Hematopoietic multipotent progenitor cell treated with erythropoietin and hydrocortisone succinate and interleukin-3 and kit ligand, for 8 days (in vitro differentiated cells): ENCODE measurements at places on chromosomes 3 and 15.

DNA sequence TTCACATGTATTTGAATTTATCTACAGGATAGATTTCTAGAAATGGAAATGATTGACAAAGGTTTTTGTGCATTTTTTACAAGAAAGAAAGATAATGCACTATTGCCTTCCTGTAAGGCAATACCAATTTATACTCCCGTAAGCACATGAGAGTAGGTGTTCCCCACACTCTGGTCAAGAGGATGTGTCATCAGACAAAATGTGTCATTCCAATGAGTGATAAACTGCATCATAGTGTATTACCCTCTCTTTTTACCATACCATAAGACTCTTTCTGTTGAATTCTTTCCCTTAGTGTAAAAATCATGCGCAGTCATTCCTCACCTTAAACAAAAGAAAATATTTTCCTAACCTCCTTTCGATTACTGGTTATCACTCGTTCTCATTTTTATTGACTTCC lies 251.0 kb downstream of the ROBO1 start:
- DNase-seq, result no peak

DNA sequence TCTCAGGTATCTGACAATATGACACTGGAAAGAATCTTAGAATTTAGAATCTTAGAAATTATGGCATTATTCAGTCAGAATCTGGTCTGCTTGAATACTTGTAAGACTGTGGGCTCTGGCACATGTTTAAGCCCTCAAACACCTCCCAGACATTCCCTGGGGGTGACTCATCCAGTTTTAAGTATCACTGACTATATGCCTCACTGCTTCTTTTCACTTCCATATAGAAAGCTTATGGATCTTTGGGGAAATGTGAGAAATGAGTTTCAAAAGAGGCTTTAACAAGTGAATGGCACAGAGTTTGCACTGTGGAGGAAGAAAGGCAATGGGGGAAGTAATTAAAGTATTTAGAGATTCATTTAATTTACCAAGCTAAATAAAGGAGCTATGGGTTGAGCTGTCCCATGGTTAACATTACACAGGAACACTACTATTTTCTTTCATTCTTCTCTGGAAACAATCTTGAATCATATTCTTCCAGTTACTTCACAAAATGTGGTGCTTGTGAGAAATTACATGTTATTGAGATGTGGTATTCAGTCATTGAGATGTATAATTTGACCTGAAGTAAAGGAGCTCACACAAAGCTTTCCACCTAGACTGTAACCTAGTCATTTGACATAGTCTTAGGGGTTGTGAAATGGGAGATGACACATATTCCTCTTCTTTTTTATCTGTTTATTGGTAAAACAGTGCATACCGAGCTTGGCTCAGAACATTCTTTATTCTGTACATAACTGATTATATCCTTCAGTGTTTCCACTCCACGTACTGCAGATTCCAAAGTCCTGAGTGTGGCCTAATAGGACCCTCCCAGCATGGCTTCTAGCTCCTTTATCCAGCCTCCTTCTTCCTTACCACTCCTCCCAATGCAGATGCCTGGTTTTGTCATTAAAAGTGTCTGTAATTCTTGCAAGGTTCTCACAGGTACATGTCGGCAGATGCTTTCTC lies 544.6 kb upstream of the NECTIN3 start:
- no peak for DNase-seq

DNA sequence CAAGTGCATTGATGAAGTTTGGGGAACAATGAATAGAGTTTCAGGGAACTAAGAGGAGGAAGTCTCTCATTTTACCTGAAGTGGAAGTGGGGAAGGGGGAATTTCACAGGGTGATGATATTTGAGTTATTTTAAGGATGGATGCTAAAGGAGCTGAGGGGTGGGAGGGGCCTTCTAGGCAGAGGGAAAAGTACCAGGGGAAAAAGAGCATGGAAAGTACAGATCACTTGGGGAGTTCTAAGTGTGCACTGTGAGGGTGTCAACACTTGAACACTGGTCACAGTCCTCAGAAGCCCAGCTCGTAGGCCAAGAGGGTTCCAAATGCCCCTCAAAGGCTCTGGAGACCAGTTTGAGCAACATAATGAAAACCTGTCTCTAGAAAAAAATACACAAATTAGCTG lies 18.2 kb downstream of the LAMP3 start:
- no peak for DNase-seq

- DNase-seq, result no peak
Measured at GRCh38 chr3:8610951-8611350, 33.6 kb downstream of the SSUH2 start.

GRCh38 chr15:64891561-64891960 lies 20.1 kb upstream of the ANKDD1A start:
- no peak for DNase-seq

- no peak for DNase-seq
Measured at GRCh38 chr15:61890106-61890505, 170.1 kb downstream of the VPS13C start.

DNA sequence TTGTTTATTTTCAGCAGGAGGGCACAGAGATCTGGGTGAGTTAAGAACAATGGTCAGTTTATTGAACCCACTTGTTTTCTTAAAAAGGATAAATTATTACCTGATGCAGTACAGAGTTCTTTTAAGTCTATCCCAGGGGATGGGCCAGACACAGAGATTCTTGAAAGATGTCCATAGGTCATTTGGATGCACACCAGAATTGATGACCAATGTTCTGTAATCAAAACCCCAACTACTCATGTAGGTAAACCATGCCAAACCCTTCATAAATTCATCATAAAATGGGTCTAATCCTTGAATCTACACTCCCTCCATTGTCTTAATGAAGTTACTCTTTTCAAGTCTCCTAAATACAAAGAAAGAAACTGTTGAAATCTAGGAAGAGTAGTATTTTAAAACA lies 273.0 kb upstream of the COL8A1 start:
- no peak for DNase-seq

DNA sequence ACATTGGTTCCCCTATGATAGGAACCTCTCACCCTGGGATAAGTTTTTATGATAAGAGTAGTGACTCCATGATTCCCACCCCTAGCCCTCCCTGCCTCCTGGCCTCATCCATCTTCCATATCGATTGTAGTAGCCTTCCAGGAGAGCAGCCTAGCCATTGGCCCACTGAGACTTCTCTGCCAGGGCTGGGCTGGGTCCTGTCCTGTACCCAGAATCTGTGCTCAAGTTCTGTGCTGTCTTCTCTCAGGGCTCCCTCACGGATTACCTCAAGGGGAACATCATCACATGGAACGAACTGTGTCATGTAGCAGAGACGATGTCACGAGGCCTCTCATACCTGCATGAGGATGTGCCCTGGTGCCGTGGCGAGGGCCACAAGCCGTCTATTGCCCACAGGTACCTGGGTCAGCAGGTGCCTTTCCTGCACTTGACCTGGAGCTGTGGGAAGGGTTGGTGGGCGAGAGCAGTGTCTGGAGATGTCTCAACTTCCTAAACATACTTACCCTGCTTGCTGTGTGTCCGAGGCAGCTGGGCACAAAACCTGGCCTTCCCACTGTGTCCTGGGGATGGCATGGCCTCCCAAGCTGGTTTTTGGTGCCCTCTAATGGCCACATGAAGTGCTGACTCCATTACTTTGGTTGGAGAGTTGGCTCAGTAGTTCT lies 16.6 kb upstream of the EXOG start:
- peak; percentile 67 for DNase-seq

- no peak for DNase-seq
Measured at GRCh38 chr15:48619446-48619845, 26.1 kb downstream of the FBN1 start.

- DNase-seq, result peak; percentile 71
Measured at GRCh38 chr3:171156401-171157010, 130.0 kb upstream of the SLC2A2 start.

- DNase-seq, result no peak
Measured at GRCh38 chr3:116405231-116405630, 40.1 kb downstream of the LSAMP start.

- DNase-seq, result no peak
Measured at GRCh38 chr3:46024131-46024530, 3.2 kb downstream of the XCR1 start.

DNA sequence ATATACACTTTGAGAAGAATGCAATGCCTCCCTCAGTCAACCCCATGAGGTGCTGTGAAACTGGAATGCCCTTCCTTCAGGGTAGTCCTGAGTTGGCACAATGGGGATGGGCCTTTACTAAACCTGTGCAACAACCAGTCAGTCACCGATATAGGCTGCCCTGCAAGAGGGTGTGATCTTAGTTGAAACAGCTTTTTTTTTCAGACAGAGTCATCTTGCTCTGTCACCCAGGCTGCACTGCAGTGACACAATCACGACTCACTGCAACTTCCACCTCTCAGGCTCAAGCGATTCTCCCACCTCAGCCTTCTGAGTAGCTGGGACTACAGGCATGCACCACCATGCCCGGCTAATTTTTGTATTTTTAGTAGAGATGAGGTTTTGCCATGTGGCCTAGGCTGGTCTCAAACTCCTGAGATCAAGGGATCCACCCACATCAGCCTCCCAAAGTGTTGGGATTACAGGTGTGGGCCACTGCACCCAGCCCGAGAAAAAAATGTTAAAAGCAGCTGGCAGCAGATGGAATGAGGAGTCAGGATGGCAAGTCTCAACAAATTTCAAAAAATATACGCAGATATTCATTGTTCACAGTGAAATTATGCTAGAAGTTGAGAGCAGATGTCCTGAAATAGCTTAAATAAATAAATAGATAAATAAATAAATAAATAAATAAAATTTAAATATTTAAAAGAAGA lies 31.8 kb downstream of the MYO5A start:
- DNase-seq, result no peak

GRCh38 chr3:39275963-39276593 lies 3.8 kb downstream of the CX3CR1 start:
- DNase-seq, result no peak

DNA sequence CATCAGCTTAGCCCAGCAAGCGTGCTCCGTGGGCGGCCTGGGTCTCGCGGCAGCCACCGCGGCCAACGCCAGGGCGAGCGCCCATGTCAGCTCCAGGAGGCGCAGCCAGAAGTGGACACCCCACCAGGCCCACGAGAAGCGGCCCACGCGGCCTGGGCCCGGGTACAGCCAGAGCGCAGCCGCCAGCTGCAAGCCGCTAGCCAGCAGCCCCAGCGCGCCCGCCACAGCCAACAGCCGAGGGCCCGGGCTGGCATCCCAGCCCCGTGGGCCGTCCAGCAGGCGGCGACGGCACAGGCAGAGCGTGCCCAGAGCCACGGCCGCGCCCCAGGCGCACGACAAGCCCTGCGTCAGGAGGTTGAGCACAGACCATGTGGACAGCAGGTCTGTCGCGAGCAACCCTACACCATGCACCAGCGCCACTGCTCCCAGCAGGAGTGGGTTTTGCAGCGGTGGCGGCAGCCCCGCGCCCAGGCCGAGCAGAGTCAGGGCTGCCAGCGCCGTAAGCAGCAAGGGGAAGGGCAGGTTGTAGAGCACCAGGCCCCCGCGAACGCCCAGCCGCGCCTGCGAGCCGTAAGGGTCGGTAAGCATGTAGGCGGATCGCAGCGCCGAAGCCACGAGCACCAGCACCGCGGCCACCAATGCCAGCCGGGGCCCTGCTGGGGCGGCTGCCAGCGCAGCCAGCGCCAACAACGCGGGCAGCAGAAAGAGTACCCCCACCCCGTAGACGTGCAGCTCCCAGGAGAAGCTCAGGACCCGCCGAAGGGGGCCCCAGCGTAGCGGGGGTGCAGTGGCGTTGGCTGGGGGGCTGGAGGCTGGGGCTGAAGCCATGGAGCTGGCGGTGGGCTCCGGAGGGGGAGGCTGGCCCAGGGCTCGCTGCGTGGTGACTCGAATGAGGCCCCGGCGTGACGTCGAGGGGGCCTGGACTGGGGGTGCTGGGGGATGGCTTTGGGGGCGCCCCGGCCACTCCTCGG lies 4.9 kb downstream of the PRRT3 start:
- no peak for DNase-seq

DNA sequence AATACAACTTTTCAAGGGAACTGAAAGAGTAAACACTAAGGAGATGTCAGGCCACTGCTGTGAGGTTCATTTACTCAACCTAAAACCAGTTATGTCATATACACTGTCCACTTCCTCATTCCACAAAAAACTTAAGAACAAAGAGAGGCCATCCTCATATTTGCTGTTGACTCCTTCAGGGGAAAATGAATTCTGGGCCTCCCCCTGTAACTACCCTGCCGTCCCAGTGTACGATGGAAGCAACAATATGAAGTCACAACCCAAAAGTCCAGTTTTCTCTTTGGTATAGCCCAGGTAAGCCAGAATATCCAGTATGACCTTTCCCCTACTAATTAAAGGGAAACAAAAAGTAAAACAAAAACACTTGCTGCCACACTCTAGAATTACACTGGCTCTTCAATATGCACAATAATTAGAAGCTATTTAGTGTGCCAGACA lies 16.2 kb downstream of the CEP152 start:
- peak; percentile 29 for DNase-seq

DNA sequence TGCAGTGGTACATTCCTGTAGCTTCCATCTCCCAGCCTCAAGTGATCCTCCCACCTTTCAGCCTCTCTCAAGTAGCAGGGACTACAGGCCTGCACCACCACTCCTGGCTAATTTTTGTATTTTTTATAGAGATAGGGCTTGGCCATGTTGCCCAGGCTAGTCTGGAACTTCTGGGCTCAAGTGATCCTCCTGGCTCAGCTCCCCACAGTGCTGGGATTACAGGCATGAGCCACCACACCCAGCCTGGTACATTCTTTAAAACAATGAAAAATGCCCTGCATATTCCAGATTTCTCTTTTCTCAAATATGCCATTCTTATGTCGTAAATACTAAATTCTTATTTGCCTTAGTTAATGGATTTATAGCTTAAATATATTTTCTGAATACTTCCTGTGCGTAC lies 581.4 kb downstream of the MECOM start:
- no peak for DNase-seq

DNA sequence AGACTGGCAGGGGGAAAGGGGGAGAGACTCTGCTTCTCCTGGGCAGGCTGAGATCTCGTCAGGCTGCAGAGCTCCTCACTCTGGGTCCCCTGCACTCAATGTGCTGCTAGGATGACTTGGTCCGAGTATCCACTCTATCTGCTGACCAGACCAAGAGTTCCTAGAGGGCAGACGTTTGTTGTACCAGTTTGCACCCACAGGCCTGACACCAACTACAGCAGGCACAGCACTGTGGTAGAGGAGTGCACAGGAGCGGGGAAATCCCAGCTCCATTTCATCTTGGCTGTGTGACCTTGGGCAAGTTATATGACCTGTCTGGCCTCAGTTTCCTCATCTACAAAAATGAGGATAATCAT lies 29.0 kb downstream of the CCDC12 start:
- no peak for DNase-seq
